ENCODE measurements at places on chromosomes 4 and X.

DNA sequence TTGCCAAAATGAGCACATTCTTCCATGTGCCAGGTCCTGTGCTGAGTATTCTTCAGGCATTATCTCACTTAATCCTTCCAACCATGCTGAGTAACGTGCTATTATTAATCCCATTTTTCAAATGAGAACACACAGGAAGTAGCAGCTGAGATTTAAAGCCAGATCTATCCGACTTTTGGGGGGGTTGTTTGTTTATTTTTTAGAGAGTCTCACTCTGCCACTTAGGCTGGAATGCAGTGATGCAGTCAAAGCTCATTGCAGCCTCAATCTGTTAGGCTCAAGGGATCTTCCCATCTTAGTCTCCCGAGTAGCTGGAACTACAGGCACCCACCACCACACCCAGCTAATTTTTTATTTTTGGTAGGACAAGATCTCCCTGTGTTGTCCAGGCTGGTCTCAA, 55.5 kb upstream of the TRIM2 start:
- DNase-seq = no peak

DNA sequence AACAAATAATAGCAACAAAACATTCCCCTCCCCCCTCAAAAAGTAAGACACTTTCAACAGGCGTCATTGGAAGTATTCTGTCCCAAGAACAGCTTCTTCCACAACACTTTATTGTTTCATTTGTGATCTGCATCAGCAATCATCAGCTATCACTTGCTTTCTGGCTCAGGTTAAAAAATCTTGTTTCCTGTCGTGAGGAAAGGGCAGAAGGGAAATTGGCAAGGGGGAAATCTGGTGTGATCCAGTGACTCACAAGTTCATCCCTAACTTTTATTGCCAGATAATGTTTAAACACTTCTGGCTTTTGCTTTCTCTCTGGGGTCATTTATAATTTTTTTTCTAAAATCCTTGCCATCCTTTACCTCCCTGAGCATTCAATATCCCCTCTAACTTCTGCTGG, 247.4 kb upstream of the GIMD1 start:
- DNase-seq = no peak

DNA sequence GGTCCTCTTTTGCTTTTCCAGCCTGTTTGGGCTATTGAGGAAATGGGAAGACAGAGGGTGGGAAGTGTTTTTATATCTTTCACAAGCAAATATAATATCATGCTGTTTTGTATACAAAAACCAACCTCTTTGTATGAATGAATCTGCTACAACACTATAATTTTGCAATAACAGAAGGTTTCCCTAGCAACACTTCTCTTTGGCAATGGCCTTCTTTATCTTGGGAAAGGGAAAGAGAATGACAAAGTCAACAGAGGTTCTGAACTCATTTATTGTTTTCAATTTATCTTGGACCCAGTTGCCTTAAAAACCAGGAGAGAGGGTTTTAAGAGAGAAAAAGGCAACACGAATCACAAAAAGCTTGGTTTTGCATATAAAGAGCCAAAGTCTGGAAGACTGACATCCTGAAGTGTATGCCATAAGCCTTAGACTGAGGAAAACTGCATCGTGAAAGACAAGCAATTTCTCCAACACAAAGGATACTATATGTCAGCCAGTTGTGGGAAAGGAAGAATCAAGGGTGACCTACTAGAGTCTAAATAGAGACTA, 121.8 kb upstream of the FAM241A start:
- no peak for DNase-seq

DNA sequence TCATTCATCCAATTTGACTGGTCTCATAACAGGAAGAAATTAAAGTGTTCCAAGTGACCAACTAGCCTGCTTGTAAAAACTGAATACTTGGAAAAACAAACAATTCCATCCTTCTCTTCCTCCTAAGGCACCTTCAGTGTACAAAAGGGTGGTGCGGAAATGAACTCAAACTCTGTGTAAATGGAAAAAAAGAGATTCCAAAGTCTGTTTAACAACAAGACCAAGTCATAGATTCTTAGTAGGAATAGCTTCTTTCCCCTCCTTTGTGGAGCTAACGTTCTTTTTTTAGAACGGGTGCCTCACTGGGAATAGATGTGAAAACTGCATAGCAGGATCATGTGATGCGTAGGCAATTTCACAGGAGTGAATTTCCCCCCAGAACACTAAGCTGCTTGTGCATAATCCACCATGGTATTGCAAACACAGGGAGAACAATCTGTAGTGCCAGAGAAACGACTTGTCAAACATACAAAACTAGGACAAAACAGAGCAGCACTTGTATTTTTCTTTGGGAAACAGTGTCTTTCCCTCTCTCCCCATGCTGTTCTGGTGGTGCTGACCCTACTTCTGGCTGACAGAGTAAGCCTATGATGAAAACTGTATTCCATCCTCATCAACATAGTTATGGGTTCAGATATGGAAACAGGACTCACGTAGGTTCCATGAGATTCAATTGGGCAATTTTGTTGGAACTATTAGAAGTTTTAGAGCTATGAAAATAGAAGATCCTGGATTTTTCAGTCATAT, 13.2 kb upstream of the SOD3 start:
- no peak for DNase-seq

- no peak for DNase-seq
Measured at GRCh38 chrX:150262456-150262855, 100.7 kb upstream of the MAMLD1 start.

DNA sequence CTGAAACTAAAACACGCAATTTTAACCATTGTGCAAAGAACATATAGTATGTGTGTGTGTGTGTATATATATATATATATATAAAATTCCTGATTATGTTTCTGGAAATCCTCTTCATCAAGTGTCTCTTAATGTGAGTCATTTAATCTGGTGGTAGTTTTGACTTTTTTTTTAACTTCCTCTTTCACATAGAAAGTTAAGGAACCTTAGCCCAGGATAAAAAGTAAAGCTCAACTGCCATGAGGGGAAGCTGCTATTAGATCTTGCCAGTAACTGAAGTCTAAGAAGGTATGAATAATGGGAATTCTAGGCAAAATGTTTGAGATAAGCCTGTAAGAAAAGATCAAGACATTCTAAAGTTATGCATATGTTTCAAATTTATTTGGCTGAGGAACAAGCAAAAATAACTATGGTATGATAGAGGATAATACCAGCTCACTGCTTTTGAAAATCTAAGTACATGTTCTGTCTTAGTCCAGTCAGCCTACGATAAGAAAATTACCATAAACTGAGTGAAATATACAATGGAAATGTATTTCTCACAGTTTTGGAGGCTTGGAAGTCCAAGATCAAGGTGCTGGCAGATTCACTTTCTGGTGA, 757.0 kb downstream of the TRAM1L1 start:
- no peak for DNase-seq

DNA sequence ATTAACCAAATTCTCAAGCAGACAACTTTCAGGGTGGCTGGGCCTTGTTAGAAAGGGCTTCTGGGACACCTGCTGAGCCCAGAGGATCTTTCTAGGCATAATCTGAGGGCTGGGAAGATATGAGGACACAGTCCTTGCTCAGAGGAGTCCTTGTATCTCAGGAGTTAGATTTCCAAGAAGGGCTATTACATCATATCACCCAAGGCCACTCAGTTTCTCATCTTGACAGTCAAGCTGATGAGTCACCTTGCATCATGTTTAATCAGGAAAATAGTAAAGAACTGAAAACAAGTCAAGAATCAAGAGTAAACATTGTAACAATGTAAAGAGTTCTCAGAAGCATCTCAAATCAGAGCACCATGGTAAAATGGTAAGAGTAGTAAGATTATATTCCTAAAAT, 4.0 kb downstream of the PCYT1B start:
- DNase-seq = no peak

Measured in CMK (cell line).